ENCODE measurements at places on chromosomes 3 and 15.

DNA sequence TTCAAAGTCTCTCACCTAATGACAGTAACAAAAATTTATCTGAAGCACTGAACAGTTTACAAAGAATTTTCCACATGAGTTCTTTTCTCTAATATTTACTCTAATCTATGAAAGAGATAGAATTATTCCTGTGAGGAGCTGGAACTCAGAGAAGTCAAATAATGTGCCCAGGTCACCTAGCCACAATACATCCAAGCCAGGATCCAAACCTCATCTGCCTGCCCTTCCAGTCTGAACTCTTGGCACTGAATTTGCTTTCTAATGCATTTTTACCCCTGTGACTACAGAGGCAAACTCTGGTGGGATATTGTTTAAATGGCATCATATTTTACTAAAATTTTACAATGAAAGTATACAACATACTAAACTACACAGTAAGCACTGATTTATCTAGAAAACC is 191.4 kb upstream of the RORA start:
- DNase-seq = no peak

- no peak for DNase-seq
These were observed 63.3 kb downstream of the AQP9 start for GRCh38 chr15:58201516-58201915.

DNA sequence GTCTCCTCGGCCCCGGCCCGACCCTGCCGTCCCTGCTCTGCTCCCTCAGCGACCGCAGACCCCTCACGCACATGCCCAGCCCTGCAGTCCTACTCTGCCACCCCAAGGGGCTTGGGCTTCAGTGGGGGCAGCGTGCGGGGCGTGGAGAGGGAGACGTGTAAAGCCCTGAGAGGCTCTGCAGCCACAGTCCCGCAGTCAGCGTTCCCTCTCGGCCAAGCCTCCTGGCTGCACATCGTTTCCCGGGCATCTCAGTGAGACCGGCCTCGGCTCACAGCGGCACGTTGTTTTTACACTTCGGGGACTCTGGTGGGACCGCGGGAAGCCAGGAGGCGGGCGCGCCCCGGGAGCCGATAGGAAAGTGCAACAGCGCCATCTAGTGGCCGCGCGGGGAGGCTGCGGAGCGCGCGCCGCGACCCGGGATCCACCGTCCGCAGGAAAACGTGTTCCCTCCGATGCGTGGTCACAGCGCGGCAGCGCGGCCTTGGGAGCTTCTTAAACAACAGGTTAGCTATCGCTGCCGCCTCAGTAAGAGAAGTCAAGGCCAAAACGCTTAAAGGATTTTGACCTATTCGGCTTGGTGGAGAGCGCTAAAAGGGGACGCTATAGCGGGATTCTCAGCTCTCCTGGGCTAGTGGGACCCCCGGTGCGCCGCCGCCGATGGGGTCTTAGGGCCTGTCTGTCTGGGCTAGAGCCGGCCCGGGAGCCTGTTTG is 226.8 kb upstream of the IGF1R start:
- peak; percentile 73 for DNase-seq

- DNase-seq = no peak
These were observed 49.9 kb downstream of the IGSF11 start for GRCh38 chr3:118984699-118985098.

DNA sequence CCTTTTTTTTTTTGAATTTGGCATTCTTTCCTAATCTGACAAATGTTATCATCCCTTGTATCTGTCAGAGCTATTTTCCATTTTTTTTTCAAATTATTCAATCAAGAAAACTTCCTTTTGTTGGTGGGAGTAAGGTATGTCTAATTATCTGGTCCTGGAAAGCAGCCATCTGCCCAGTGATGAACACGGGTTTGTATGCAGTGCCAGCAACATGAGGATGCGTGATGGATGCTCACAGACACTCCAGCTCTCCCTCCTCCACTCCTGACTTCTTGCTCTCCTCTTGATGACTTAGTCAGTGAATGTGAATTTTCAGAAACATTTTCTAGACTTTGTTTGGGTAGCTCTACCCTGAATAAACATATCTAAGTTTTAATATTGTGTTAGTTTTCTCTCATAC is 79.2 kb downstream of the IL1RAP start:
- DNase-seq = no peak

GRCh38 chr3:140954576-140954975 is 12.9 kb downstream of the SLC25A36 start:
- DNase-seq = no peak

DNA sequence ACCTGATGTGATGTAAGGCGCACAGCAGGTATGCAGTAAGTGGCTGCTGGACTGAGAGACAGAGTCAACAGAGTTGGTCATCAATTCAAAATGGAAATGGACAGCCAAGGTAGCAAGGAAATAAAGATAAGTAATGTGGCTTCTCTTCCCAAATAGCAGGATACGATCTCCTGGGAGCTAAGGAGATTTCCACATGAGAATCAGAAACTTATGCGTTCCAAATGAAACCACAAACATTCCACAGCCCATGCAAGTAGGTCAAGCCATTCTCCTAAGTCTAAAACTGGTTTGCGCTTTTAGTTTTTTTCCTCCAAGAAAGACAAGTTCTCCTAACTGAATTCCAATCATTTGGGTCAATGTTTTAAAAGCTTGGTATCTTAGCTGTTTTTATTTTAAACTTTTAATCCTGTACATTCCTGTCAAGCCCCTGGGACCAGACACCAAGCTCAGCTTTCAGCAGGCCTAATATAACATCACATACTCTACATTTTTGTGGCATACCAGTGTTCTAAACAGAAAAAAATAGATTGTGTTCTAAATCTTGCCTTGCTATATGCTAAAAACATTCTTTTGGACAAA is 73.7 kb upstream of the TSPAN3 start:
- peak; percentile 47 for DNase-seq

- DNase-seq = no peak
These were observed 29.3 kb upstream of the XYLB start for GRCh38 chr3:38317192-38317759.

DNA sequence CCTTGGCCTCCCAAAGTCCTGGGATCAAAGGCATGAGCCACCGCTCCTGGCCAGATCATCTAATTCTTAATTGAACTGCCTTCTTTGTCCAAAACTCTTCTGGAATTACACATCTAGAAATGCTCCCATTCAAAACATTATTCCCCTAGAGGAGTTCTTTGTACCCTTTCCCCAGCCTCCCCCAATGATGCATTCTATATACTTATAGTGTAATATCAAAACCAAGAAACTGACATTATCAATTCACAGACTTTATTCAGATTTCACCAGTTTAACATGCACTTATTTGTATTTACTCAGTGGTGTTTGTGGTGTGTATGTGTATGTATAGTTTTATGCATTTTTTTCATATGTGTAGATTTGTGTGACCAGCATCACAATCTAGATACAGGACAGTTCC is 85.0 kb downstream of the PTPRG start:
- DNase-seq = no peak

GRCh38 chr3:46405301-46406019 is 1.4 kb downstream of the CCR5AS start:
- DNase-seq = no peak

GRCh38 chr3:41024031-41024836 is 175.1 kb upstream of the CTNNB1 start:
- DNase-seq = no peak

DNA sequence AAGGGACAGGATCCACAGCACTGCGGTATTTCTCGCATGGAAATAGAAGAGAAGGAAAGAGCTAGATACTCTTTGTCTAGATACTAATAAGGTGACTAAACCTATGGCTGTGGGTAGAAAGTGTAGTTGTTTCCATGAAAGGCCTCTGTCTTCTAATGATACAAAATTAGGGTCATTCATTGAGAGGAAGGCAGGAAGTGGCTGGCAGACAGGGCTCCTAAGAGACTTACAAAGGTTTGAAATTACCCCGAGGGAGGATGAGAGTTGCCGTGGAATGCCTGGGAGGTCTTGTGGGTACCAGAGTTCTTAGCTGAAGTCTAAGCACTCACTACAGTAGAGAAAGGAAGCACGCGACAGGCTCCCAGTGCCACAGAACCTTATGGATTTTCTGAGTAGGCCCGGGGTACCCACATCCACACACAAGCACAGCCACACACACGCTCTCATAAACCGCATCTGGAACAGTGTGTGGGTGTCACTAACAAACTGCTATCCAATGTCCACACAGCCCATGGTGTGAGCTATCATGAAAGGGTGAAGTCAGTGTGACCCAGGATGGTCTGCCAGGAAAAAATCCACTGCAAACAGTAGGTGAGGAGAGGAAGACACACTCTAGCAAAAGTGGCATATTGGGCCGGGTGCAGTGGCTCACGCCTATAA is 221.4 kb downstream of the FAM43A start:
- no peak for DNase-seq

GRCh38 chr3:167700046-167700445 is 34.6 kb downstream of the PDCD10 start:
- no peak for DNase-seq

GRCh38 chr15:26091184-26091583 is 228.1 kb upstream of the ATP10A start:
- DNase-seq = no peak

DNA sequence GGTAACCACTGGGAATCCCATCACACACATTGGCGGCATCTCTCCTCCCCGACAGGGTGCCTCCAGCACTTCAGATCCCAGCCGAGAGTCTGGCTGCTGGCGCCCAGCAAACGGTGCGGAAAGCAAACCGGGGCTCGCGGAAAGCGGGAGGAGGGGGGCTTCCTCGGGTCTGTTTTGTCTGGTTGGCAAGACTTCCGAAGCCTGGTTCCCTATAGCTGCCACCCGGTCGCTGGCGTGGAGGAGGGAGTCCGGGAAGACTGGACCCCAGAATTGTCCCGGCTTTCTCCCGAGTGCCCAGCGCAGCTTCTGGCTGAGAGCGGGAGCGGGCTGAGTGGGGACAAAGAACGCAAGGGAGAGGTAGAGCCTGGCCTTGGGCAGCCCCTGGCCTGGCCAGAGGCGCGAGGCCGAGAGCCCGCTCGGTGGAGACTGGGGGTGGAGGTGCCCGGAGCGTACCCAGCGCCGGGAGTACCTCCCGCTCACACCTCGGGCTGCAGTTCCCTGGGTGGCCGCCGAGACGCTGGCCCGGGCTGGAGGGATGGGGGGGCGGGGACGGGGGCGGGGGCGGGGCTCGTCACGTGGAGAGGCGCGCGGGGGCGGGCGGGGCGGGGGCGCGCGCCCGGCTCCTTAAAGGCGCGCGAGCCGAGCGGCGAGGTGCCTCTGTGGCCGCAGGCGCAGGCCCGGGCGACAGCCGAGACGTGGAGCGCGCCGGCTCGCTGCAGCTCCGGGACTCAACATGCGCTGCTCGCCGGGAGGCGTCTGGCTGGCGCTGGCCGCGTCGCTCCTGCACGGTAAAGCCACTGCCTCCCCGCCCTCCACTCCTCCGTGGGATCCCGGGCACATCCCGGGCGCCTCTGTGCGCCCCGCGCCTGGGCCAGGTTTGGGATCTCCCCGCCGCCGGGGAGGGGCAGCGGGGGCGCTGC is at the start of gene CHRNA7:
Gene CHRNA7 (plus strand): TSS at position 654 of the 920 bp plus-strand sequence. CDS start 80 bp downstream, at position 734.
- DNase-seq = peak; percentile 41

DNA sequence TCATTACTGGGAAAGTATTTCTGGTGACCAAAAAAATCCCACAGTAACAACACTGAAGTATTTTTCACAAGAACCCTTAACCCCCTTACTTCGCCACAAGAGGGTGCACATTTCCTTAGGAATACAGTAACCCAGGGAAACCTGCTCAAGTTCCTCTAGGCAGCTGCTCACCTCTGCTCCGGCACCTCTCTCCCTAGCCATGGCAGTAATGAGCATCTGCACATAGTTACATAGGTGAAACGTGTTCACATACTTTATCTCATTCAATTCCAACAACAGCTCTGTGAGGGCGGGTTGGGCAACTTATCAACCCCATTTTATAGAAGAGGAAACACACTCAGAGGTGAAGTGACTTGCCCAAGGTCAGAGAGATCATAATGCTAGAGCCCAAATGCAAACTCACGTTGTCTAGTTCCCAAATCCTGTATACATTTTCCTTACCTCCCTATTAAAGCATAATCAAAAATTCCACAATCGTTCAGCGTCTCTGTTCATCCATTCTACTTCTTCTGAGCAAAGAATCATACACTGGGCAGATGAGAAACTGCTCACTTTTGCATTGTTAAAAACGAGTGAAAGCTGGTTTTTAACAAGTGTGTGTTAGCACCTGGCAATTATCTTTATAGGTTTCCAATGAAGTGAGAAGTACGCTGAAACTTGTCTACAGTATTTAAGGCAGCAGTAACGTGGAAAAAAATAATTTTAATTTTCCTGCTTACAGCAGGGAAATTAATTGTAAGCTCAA is 90.7 kb downstream of the IGF2BP2 start:
- DNase-seq = peak; percentile 73

DNA sequence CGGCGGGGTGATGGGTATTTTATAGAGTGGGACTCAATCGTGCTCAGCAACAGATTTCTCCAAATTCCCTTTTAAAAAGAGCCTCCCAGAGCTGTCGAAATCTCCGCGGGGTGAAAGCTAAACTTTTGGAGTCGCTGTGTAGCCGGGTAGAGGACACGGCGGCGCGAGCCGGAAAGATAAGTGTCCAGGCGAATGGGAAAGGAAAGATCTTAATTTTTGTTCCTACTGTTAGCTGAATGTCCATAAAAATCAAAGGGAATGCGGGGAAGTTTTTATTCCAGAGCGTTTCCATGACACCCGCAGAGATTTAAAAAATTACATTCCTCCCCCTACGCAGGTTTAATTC is 9.1 kb downstream of the EOMES start:
- no peak for DNase-seq

- no peak for DNase-seq
These were observed 53.2 kb upstream of the HEG1 start for GRCh38 chr3:125108833-125109535.
